ENCODE measurements at places on chromosomes 11 and 22.
A peak's percentile ranks its signal among the peaks of the same experiment; 100 is the strongest.

GRCh38 chr11:99593197-99593596 lies 572.4 kb downstream of the CNTN5 start:
- no peak for DNase-seq

GRCh38 chr11:66119348-66120133 lies 49.5 kb downstream of the PACS1 start:
- no peak for DNase-seq

- DNase-seq: no peak
Measured at GRCh38 chr11:130677486-130678153, 229.2 kb downstream of the ADAMTS15 start.

DNA sequence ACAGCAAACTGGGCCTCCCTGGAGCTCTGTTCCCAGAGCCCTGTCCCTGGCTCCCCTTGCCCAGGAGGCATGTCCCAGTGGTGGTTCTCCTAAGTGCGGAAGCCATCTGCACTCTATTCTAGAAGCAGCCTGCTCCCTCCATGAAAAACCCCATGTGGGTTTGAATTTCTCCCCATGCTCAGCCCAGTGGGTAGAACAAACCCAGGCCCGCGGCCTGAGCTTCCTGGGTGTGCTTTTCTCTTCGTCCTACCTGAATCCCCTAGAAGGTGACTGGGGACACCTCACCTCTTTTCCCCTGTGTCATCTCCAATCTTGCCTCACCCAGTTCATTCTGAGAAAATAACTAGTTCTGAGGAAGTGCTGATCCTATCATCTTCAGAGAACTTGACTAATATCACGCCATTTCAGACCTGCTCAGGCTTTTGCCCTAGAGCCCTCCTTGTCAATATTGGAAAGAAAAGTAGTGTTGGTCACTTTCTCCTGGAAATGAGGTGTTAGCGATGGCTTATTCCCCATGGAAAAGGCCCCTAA lies 15.9 kb downstream of the IL10RA start:
- DNase-seq: no peak

GRCh38 chr22:33873186-33873585 lies 47.1 kb downstream of the LARGE1 start:
- DNase-seq: no peak

- DNase-seq: no peak
Measured at GRCh38 chr11:80155412-80156017, 714.7 kb upstream of the TENM4 start.

DNA sequence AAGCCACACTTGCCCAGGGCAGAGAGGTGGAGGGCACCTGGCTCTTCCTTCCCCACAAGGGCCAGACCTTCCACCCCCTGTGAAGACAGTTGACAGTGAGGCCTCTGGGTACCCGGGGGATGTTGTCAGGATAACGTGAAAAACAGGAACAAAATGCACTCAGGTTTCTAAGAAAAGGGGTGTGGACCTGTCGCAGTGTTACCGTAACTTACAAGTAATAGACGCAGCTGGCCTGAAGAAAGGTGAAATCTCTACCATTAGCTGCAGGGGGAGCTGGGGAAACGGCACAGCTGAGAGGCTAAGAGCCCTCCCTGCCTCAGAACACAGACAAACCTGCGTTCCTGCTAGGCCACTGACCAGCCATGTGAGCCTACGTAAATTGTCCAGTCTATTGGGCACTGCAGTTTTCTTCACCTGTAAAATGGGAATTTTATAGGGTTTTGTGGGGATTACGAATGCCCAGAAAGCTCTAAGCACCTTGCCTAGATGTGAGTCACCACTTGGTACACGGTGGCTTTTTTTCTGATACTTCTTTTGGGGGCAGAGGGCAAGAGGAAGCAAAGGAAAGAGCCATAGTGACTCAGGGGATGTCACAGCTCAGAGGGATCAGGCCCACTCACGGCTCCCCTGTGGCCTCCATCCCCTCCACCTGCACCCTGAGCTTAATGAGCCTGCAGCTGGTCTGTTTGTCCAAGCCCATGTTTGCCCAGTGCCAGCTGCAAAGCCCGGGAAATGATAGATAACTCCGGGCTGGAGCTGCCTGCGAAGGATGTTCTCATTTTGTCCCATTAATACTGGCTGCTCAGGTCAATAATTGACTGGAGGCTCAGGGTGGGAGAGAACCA lies 18.4 kb upstream of the CABP7 start:
- DNase-seq: no peak

GRCh38 chr11:65906602-65907001 lies 6.4 kb upstream of the FOSL1 start:
- no peak for DNase-seq

DNA sequence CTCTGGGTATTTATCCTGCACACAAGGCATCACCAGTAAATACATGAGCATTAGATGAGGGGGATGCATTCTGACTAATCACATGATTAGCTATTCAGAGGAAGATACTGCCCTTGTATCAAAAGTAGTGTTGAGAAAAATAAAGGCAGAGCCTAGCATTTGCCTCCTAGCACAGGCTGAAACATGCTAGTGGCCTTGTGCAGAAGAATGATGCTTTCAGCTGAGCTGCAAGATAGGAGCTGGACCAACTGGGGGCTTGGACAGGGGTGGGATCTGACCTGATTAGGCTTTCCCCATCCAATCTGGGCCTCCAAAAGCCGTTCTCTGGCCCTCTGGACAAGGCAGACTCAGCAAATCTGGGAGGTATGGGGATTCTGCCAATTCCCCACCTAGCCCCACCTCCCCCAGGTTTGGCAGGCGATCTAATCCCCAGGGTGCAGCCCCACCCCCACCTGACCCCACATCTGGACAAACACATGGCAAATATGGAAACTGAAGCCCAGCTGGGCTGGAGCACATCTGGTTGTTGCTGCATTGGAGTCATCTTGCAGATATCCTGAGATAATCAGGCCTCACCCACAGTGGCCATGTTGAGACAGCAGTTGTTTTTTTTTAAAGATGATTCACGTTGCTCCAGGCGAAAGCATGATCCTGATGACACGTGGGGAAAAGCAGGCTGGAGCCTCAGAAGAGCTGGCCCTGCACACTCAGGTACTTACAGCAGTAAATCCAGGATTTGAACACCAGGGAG lies 4.4 kb upstream of the MISFA start:
- DNase-seq: no peak

- DNase-seq: no peak
Measured at GRCh38 chr22:27370269-27370668, 431.3 kb downstream of the MN1 start.

- DNase-seq: no peak
Measured at GRCh38 chr22:44363013-44363979, 50.5 kb upstream of the SHISAL1 start.

DNA sequence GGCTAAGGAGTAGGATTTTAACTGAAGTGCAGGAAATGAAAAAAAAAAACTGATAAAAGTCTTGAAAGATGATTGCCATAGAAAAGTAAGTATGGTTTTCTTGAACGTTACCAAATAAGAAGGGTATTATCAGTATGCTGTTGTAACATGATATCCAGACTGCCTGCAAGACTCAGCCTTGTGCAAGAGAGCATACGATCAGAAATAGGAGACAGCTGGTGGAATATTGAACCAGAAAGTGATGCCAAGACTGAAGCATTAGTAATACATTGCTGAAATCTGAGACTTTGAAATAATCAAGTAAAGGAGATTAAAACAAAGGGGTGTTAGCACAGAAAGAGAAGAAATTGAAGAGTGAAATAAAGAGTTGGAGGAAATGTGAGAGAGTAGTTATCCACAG lies 452.7 kb upstream of the CNTN5 start:
- no peak for DNase-seq

DNA sequence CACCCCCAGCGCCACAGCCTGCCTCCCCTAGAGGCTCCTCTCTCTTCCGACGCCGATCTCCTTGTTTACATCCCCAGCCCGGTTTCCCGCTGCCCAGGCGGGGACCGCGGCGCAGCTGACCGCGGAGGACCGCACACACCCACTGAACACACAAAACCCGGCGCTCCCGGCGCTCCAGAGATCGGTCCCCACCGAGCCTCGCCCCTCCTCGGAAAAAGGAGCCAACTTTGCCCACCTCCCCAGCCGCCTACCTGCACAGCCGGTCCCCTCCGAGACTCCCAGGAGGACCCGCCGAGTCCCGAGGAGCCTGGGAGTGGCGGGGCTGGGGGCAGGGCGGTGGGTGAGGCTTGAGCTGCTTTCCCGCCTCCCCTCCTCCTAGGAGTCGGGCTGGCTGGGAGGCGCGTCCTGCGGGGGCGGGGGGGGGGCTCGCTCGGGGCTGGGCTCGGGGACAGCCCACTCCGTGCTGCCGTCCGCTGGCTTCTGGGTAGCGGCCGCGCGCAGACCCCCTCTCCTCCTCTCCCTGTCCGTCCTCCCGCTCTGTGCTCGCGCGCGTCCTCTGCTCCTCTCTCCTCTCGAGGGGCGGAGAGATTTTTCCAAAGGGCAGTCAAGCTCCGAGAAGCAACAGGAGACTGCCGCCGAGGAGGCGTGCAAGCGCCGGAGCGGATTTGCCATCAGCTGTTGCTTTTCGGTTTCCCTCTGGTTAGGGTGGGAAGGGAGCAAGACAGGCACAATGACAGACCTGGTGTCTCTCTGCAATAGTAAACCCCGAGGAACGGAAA lies at the start of gene FXYD6:
TSS of gene FXYD6 (minus strand) at position 318 of the 779 bp plus-strand sequence. CDS start 33,882 bp downstream, outside the sequence.
- DNase-seq: no peak

DNA sequence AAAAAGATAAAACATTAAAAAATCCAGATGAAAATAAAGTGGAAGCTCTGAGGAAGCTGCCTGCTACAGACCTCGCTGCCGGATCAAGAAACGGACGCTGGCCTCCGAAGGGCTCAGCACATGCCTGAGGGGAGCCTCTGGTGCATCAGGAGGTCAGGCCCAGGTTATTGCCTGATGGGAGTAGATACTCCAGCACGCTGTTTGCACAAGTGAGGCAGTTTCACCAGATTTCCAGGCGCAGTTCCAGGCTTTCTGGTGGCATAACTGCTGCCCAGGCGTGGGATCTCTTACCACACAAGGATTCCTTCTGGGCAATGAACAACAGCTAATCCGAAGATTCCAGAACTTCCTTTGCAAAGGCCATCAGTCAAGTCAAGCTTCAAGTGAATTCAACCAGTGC lies 154.2 kb downstream of the MPPED1 start:
- no peak for DNase-seq

GRCh38 chr22:38751422-38752346 lies 4.1 kb downstream of the SUN2 start:
- DNase-seq: peak; percentile 92

DNA sequence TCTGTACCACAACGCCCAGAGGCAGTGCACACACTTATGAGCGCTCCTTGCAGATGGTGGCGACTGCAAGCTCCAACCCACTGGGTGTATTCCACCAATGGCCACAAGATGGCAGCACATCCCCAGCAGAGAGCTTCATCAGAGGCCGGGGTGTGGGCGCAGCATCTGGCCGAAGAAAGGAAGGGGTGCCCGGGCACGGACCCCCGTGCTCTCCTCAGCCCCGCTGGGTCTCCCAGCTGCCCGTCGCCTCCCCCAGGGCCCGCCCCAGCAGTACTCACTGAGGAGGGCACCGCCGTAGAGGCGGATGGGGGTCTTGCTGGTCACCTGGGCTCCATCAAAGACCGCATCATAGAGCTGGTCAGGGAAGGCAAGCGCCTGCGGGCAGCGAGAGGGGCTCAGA lies 14.2 kb downstream of the TP53I11 start:
- DNase-seq: peak; percentile 72

DNA sequence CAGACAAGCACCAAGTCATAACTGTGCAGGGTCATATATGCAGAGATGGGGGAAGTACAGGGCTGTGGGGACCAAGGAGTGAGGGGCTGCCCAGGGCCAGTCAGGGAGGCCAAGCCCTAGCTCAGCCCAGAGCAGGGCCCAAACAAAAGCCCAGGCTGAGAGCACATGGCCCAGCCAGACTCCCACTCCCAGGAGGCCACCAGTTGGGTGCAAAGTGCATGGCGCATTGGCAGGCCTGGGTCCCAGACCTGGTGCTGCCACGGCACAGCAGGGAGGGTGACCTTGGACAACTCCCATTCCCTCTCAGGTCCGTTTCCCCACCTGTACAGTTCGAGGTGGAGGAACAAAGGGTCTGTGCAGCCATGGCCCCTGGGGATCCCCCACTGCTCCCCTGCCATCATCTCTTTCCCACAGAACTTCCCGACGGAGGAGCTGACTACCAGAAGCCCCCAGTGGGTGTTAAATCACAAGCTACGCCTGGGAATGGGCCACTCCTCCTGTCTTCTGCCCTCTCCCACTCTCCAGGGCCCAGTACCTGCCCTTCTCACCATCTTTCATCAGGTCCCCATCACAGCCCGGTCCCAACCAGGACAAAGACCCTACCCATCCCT lies 608 bp downstream of the NIPSNAP1 start:
- DNase-seq: no peak

DNA sequence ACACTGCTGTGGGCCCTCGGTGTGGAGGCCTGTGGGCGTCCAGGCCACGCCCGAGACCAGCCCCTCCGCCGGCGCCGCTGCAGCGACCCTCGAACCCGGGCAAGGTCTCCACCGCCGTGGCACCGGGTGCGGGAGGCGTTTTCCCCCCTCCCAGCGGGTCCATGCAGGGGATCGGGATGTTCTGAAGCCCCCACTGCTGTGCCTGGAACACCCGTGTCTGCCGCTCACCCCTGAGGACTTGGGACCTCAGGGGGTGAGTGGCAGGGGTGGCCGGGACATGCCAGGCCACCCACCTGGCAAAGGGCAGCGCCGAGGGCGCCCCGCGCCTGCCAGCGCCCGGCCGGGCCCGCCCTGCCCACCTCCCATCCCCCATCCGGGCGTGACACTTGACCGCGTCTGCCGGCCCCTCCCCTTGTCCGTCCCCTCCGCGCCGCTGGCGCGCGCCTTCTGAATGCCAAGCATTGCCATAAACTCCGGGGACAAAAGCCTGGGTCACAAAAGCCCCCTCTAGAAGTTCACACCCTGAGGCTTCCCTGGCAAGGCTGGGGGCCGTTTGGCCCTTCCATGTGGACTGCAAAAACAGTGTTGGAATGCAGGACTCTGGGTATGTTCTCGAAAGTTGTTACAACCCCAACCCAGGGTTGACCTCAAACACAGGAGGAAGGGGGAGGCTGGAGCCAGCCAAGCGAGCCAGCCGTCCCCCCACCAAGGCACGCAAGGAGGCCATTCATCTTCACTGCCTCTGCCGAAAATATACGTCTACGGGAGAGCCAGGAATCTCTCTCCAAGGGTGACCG lies 819 bp upstream of the KCNQ1OT1 start:
- DNase-seq: peak; percentile 37

DNA sequence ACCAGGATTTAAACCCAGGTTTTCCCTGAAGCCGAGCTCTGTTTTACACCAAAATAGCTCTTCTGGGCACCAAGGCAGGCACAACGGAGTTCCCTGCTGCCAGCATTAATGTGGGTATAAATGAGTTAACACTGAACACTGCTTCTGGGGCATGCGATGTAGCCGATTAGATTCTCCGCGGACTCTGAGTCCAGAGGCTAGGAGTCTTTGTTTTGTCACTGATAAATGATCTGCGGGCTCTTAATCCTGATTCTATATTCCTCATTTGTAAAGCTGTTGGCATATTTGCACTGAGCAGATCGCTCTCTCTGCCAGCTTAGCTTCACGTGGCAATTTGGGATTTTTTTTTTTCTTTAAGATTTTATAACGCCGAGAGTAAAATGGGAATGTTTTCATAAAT lies 16.8 kb upstream of the LDLRAD3 start:
- DNase-seq: no peak

- no peak for DNase-seq
Measured at GRCh38 chr11:132402071-132402684, 1031.8 kb downstream of the NTM start.

- DNase-seq: no peak
Measured at GRCh38 chr22:23754980-23755636, 883 bp upstream of the VPREB3 start.

Measured in immature natural killer cell (primary cell).